ENCODE measurements at places on chromosomes 13 and 19.
A peak's percentile ranks its signal among the peaks of the same experiment; 100 is the strongest.

GRCh38 chr13:78176880-78177279, 258.2 kb upstream of the EDNRB start:
- DNase-seq, result no peak

DNA sequence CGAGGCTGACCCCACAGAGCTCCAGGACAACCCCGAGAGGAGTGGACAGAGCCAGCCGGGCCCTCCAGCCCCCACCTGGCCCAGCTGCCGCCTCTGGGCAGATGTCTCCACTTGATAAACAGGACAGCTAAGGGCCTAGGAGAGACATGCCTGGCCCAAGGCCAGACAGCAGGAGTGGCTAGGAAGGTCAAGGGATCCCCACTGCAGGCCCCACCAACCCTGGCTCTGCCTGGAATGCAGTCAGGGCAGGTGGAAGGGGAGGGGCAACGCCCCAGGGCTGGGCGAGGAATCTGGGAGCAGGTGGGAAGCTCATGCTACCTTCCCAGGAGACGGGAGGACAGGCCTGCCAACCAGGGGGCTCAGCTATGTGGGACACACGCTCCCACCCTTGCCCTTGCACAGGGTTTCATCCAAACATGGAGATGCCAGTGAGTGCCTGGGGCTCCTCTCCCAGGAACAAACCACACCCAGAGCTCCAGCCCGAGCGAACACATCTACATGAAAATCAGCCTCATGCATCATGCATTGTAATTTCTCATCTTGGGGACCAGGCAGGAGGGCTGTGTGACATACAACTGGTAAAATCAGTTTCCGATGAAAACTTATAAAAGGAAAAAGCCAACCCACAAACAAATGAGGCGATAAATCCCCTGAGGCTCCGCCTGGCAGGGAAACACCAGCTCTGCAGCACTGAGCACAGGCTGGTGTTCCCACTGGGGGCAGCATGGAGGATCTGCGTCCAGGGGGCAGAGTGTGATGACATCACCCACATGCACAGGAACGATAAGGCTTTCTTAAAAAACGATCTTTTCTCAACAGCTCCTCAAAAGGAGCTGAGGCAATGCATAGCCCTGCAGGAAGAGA, 25.0 kb downstream of the SH3GL1 start:
- DNase-seq, result no peak

GRCh38 chr19:2457394-2458037, 757 bp upstream of the LMNB2 start:
- DNase-seq, result no peak

- no peak for DNase-seq
These were observed at the start of gene C19orf33 for GRCh38 chr19:38303517-38304351. TSS of gene C19orf33 (plus strand) at chr19:38304251. CDS start at chr19:38304262, 11 bp downstream.

DNA sequence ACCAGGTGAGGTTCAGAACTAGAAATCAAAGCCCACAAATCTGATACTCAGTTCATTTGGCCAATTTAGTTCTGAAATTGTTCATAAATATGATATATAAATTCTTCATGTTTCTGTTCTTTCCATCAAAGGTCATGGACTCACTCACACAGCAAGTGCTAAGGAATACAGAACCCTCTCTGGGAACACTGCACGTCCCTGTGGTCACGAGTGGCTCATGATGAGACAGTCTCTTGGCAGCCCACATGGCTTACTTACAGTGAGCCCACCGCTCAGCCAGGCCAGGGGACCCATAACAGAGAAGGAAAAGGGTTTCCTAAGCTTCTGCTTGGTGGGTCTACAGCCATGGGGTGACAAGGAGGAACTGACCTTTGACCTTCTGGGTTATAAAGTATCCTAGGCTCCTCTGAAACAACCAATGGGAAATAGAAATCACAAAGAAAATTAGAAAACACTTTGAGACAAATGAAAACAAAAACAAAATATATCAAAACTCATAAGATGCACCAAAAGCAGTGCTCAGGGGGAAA, 67.4 kb downstream of the CDADC1 start:
- no peak for DNase-seq

GRCh38 chr13:50428183-50428877, 413.1 kb downstream of the KCNRG start:
- DNase-seq, result no peak

DNA sequence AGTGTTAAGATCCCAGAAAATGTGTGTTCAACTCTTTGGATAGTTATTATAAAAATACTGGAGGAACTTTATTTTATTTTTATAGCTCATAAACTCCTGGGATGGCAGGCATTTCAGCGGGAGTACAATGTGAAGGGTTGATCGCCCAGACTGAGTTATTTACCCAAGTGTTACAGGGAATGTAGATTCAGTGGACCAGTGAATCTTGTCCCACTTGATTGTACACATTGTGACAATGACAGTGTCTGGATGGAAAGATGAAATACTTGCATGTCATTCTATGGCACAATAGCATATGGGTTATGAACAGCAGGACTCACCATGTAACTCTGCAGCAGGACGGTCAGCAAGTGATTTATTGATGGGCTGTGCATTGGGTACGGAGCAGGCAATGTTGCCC, 20.3 kb downstream of the OLFM4 start:
- DNase-seq, result no peak

- DNase-seq, result no peak
These were observed 331.4 kb downstream of the HS6ST3 start for GRCh38 chr13:96421314-96421713.

- no peak for DNase-seq
These were observed 1134.3 kb downstream of the SLITRK1 start for GRCh38 chr13:82747958-82748357.

DNA sequence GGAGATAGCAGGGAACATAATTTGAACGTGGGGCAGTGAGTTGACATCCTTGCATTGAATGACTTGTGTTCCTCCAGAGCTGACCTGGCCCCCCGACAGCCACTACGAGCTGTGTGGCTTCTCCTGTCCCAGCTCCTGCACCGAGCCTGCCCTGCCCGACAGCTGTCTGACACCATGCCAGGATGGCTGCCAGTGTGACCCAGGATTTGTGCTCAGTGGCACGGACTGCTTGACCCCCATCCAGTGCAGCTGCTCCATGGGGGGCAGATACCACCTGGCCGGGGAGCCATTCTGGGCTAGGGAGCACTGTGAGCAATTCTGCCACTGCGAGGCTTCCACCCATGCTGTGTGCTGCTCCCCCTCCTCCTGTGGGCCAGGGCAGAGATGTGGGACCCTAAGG, 29.2 kb upstream of the FXYD3 start:
- no peak for DNase-seq

DNA sequence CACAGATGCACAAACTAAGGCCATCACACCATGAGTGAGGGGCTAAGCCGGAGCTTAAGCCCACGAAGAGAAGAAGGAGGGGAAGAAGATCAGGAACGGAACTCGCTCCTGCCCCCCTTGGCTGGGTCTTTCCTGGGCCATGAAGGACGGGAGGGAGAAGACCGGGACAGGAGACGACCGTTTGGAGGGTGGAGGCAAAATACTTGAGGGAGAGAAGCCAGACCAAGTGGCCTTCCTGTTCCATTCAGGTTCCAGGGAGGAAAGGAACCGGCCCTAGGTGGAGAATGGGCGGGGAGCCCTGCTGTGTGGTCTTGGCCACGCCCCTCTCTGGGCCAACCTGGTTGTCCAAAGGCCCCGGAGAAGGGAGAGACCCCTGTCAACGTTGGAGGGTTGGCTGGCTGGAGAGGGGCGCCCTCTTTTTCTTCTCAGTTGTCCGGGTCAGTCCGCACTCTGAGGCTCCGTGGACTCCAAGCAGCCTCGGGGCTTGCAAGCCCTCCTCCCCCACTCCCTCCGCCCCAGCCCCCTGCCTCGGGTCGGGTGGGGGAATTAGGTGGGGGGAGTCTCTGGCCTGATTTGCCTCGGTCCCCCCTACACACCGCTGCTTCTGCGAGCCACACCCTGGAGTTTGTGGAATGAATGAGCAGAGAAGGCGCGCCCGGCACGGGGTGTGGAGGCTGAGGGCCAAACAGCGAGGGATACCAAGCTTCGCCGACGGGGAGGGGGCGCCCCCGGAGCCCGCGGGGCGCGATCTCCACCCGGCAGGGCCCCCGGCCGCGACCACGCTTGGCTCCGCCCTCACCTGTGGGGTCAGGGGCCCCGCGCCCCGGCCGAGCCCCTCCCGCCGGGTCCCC, 757 bp downstream of the FBN3 start:
- DNase-seq, result no peak

DNA sequence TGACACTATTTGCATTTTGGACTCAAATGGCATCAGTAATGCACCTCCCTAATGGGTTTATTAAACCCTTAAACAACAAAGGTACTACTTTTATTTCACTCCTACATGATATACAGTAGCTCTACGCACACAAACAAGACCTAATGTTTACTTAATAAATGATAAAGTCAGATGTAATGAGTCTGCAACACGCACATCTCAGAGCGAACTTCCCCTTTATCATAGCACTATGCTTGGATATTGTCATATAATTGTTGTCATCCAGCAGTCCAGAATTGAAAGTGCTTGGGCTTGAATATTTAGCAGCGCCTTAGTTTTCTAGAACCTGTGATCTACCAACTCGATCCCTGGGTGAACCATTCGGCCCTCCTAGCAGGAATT, 772 bp downstream of the PARP4 start:
- no peak for DNase-seq

DNA sequence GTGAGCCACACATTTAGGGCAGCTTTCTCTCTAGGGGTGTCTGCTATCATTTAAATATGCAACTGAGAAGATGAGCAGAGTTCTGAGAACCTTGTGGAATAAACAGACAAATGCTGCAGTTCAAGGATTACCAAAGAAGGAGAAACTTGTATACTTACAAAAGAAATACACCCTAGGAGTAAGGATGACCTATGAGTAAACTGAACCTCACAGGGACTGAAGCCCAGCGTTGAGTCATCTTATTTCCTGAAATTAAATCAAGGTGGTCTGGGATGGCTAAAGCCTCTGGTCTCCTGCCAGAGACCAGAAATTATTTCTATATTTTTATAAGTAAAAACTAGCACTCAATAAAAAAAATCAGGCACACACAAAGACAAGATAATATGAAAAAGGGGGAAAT, 40.1 kb downstream of the FAM216B start:
- no peak for DNase-seq

GRCh38 chr13:113090806-113091205, 14.8 kb upstream of the F7 start:
- DNase-seq, result no peak

GRCh38 chr19:12064590-12065538, at the start of gene ZNF844:
TSS of gene ZNF844 (plus strand) at chr19:12064731. CDS start at chr19:12064874, 143 bp downstream.
- peak; percentile 65 for DNase-seq

- DNase-seq, result no peak
These were observed 450.6 kb downstream of the LMO7 start for GRCh38 chr13:76086729-76087128.

DNA sequence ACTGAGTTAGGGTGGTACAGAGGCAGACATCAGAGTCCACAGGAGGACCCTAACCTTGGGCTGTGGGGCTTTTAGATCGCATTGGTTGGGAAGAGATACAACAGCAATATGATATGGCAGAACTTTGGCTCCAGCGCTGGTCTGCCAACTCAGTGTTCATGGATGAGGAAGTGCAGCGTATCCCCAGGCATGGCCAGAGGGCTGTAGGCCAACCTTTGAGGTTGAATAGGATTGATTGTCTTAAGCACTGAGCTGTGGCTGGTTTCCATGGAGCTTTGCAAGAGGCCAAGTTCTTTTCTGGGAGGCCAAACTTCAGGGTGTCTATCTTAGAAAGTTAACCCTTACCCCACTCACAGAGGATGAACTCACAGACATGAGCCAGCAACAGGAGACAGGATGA, 144.1 kb upstream of the TMTC4 start:
- DNase-seq, result no peak

DNA sequence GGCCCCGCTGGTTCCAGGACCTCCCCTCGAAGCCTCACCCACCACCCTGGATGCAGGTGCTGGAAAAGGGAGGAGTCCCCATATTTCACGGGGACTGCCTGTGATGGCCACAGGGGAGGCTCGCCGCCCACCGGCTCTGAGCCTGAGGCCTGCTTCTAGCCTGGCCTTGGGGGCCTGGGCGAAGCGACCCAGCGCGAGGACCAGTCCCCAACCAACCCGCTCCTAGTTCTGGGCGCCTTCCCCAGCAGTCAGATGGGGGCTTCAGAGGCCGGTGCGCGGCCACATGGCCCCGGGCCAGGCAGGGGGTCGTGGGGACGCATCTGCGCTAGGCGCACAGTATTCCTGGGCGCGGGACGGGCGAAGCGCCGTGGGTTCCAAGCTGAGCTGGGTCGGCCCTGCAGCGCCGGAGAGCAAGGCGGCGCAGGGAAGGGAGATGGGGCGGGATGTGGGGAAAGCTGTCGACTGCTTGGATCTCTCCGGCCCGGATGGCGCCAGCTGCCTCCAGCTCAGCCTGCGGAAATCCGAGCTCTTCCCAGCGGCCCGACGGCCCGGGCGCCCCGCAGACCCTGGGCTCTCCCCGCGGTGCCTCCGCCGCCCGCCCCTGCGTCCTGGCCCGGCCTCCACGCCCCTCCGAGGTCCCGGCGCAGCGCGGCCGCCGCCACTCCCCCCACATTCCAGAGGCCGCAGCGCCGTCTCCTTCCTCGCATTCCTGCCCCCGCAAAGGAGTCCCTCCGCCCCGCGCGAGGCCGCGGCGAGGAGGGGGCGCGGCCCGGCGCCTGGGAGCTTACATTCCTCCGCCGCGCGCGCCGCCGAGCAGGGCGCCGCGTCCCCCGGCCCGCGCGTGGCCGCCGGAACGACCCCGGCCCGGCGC, at the start of gene WTIP:
WTIP (plus strand) TSS at position 788 of the 871 bp plus-strand sequence. CDS start 217 bp downstream, outside the sequence.
- no peak for DNase-seq

- no peak for DNase-seq
These were observed 18.0 kb downstream of the PRAM1 start for GRCh38 chr19:8484331-8484894.

GRCh38 chr19:47437500-47437899, 18.2 kb upstream of the MEIS3 start:
- DNase-seq, result no peak

GRCh38 chr19:40799558-40800338, 757 bp downstream of the EGLN2 start:
- DNase-seq, result no peak

DNA sequence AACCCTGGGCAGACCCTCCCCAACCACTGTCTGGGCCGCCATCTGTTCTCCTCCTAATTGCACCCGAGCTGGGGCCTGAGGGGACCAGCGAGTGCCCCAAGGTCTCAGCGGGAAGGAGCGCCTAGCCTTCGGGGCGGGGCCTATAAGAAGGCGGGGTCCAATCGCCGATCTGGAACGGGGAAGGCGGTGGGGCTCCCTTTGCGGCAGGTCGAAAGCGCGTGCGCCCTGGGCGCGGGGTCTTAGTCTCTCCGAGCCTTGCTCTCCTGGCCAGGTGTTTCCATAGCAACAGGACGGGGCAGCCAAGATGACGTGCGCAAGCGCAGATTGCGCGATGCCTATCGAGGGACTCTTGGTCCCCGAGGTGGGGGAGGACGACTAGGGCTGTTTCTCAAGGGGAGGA, 2.8 kb downstream of the MAST1 start:
- no peak for DNase-seq

- DNase-seq, result no peak
These were observed 26.2 kb downstream of the GPR42 start for GRCh38 chr19:35397064-35397463.

GRCh38 chr19:23527797-23528196, 132.5 kb upstream of the ZNF91 start:
- DNase-seq, result no peak

- DNase-seq, result no peak
These were observed 63.4 kb upstream of the CEACAM8 start for GRCh38 chr19:42658076-42658475.
